ENCODE measurements at places on chromosomes 3 and 15.

- no peak for DNase-seq
These were observed 59.7 kb downstream of the RAP2B start for GRCh38 chr3:153221748-153222162.

DNA sequence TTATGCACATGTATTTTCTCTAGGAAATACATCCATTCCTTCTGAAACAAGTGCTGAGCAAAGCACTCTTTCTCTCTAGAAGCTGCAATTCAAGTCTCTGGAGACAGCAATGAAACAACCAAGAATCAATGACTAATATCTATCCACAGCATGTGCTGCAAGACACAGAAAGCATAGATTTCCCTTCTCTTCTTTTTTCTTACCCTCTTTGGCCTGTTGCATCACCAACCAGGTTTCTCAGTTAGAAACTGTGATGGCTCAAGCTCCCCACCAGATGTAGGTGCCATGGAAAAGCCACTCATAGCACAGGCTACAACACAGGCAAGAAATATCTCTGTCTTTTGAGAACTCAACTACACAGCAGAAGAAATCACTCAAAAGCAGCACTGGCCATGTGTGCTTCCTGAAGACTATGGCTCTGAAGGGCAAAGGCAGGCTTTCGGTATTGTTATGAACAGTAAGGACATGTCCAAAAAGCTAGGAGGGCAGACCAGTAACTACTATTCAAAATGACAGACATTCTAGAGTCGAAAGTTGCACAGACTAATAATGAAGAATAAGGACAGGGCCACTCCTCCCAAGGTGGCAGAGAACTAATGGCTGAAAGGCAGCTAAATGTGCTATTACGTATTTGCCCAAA is 15.5 kb downstream of the ZDHHC3 start:
- no peak for DNase-seq

DNA sequence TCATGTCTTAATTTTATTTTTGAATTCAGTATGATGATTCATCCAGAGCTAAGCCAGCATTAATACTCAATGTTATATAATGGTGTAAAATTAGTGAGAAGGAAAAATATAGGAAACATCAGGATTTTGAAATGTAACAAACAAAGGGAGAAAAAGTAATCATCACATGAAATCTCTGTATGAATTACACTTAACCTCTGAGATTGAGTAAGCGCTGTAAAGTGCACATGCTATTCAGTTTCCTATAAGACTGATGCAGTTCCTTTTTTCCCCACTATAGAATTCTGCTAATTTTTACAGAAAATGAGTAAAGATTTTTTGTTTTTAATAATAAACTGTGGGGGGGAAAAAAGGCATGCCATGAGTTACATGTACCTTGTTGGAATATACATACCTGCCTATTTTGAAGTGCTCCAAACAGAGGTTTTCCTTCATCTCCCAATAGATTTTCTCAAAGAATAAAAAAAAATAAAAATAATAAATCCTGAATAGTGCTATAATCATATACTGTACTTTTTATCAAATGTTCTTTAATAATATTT is 64.0 kb upstream of the TTBK2 start:
- no peak for DNase-seq

GRCh38 chr3:59482684-59483083 is 432.9 kb upstream of the CFAP20DC start:
- no peak for DNase-seq

- no peak for DNase-seq
These were observed 8.3 kb upstream of the CLEC3B start for GRCh38 chr3:45017821-45018220.

DNA sequence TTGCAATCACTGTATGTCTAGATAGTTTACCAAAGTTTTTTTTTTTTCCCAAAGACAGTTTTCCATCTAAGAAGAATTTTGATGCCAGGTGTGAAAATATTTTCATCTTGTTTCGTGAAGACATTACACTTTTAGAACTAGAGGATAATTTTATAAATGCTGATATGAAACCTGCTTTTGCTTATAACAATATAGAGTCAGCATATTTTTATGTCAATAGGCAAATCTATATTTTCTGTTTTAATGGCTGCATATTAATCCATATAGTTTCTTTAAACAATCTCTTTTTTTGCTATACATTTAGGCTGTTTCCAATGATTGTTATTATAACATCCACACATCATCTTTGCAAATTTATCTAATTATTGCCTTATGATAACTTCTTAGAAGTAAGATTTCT is 12.6 kb upstream of the INSYN1 start:
- DNase-seq, result no peak

DNA sequence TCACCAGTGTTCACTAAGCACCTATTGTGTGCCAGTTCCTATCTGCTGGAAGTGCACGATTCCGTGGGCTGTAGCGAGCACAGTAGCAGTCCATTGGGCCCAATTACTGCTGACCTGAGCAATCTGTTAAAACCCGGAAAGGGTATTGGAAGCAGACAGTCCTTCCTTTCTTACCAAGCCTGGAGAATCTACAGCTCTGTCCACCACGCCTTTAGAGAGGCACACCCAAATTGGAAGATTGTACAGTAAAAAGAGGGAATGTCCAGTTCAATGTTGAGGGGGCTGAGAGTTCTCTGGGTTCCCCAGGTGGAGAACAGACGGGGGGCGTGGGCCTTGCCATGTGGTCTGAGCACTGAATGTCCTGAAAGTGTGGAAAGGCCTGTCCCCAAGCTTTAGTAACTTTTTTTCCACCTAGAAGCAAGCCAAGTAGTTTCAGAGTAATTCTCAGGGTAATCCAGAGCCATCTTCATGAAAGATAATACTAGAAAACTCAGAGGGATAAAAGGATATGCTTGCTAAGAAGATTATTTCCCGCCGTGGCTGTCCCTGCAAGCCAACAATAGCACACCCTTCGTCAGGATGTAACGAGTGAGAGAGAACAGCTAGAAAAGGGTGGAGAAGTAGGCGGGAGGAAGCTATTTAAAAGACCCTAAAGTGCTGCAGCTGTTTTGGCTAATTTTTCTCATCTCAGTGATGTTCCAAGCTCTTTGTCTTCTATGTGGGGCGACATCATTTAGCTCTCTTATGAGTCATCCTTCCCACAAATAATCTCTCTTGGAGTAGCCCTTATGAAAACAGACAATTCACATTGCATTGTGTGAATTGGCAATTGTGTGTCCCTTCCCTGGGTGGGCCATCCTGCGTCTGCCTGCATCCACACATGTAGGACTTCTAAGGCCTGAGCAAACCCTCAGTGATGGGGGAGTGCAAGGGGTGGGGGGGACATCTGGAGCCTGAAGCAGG is 181.0 kb downstream of the ATG7 start:
- DNase-seq, result no peak

DNA sequence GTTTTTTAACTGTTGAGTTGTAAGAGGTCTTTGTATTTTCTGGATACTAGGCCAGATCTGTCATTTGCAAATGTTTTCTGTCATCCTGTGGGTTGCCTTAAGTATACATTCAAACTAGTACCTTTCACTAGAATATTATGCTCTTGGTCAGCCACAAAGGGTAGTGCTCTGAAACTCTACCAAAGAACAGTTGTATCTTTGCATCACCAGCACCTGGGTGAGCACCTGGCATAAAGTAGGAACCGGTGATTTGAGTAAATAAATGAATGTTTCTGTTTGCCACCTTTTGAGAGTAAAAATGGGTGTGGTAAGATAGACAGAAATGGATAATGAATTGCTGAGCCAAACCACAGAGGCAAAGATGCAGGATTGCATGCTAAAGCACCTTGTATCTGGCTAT is 98.7 kb downstream of the SLCO3A1 start:
- no peak for DNase-seq

GRCh38 chr3:81808900-81809299 is 47.5 kb upstream of the GBE1 start:
- no peak for DNase-seq

GRCh38 chr3:63355809-63356208 is 77.7 kb downstream of the SYNPR start:
- no peak for DNase-seq

DNA sequence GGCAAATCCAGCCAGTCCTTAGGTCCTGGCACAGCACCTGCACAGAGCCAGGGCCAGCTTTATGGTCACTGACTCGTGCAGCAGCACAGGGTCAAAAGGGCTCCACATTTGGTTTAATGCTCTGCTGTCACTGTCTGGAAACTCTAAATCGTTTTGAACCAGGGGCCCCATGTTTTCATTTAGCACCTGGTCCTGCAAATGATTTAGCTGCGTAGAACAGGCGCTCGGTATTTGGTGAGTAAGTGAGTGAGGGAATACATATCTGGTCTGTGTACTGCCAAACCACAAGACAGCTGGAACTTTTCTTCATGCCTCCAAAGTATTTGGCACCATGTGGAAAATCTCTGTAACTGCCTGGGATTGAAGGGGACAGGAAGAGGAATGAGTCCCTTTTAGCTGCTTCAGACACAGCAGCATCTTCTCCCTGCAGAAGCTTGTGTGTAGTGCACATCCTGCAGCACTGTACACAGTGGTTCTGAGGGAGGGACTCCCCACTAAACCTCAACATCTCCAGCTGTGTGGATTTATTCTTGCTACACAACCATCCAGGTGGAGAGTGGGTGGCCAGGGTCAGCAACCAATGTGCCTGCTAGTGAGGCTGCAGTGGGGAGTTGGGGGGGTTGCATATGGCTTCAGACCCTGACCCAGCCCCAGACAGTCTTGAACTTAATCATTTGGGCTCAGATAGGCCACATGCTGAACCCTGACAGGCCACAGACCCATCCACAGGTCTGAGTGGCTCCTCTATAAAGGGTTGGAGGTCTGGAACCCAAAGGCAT is 1.1 kb downstream of the SH2D7 start:
- no peak for DNase-seq

- DNase-seq, result no peak
These were observed 174.0 kb downstream of the SUCNR1 start for GRCh38 chr3:152047465-152047864.

- no peak for DNase-seq
These were observed 127.5 kb downstream of the PLD1 start for GRCh38 chr3:171682743-171683142.

- DNase-seq, result no peak
These were observed 24.5 kb downstream of the MAP2K1 start for GRCh38 chr15:66411190-66411589.

- no peak for DNase-seq
These were observed 53.5 kb downstream of the BFSP2 start for GRCh38 chr3:133453383-133453782.

DNA sequence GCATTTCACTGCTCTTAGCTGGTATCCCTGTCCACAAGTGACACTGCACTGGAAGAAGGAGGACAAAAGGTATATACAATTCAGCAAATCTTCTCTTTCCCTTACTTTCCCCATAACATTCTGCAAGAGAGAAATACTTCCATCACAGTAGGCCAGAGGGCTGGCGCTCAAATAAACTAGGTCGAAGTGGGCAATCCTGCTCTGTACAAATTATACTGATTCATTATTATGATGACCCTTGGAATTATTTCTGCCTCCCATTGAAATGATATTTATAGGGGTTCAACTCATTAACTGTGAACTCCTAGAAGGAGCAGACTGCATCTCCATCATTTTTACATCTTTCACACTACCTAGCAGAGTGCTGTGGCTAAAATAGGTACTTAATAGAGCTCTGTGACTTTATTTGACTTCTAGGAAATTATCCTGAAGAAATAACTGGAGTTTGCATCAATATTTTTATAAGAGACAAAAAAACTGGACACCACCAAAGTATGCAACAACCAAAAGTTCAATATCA is 80.7 kb downstream of the ADAMTS9 start:
- DNase-seq, result no peak

GRCh38 chr3:128009952-128010846 is 42.0 kb upstream of the SEC61A1 start:
- no peak for DNase-seq

All from amygdala (tissue), 56 donors.